ENCODE measurements at places on chromosomes 1 and 21. TPM values are rescaled to one million over a fixed set of nuclear protein-coding genes. Genes with fewer than 3 reads are reported as not detected.

USH2A gene
- total RNA-seq = 2.3 TPM

IVL gene
- not detected for total RNA-seq

ASAP3 gene
- total RNA-seq = 47.3 TPM

TACSTD2 gene
- total RNA-seq = 0.25 TPM

ADAMTS1 gene
- 41.8 TPM for total RNA-seq

DNA sequence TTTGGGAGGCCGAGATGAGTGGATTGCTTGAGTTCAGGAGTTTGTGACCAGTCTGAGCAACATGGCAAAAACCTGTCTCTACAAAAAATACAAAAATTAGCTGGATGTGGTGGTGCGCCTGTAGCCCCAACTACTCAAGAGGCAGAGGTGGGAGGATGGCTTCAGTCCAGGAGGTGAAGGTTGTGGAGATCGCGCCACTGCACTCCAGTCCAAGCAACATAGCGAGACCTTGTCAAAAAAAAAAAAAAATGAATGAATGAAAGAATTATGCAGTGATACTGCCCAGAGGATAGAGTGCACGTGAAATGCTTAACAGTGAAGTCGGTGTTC is 429 bp upstream of the DPH2 start:
- no peak for DNase-seq

DNA sequence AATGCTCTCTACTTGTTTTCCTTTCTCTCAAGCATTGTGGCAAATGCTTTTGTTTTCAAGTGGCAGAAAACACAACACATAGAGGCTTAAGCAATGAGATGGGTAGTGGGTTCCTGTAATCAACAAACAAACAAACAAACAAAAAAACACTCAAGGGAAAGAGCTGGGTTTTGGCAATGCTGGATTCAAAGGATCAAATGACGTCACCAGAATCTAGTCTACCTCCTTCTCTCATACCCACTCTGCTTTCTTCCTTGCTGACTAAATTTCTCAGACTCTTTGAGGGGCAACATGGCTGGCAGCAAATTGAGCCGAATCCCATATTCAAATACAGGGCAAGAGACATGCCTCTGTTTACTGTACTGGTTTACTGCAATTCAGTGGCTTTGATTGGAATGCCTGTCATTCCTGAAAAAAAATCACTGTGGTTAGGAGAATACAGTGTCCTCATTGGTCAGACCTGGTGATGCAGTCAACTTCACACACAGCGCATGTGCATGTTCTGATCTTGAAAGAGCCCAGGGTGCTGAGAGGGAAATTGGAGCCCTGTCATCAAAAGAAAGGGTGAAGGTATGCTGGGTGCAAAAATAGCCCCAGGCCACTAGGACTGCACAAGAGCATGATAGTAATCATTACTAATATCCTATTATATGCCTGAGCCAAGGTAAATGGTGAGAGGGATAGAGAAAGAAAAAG is 356.2 kb downstream of the KCTD3 start:
- DNase-seq = no peak

DNA sequence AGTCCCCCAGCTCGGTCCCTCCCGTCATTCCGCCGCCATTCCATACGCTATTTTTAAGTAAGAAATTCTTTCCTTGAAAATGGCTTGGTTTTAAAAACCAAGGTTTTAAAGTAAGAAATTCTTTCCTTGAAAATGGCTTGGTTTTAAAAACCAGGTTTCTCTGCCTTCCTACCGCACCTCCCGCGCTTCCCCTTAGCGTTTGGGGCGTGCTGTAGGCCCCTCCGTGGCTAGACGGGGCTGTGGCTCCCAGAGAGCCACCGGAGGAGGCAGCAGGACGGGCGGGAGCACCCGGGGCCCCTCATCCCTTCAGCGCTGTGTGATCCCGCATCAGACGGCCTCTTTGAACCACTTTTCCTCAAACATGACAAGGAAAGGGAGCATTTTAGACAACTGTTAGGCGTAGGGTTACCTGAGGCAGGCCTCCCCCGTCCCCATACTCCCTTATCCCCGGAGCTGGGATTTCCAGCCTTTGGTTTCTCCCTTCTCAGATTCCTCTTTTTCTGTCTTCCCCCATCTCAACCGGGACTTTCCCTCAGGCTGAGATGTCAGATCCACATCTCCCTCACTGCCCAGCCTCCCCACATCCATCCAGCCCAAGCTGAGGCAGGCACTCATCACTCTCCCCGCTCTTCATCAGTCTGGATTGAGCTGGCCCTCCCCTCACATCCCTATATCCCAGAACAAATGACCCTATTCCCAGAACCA is 541 bp upstream of the CD58 start:
- peak; percentile 48 for DNase-seq

GRCh38 chr1:110176299-110176956 is 26.1 kb downstream of the SLC6A17 start:
- DNase-seq = peak; percentile 75

GRCh38 chr1:194167956-194168640 is 981.7 kb upstream of the B3GALT2 start:
- DNase-seq = no peak

DNA sequence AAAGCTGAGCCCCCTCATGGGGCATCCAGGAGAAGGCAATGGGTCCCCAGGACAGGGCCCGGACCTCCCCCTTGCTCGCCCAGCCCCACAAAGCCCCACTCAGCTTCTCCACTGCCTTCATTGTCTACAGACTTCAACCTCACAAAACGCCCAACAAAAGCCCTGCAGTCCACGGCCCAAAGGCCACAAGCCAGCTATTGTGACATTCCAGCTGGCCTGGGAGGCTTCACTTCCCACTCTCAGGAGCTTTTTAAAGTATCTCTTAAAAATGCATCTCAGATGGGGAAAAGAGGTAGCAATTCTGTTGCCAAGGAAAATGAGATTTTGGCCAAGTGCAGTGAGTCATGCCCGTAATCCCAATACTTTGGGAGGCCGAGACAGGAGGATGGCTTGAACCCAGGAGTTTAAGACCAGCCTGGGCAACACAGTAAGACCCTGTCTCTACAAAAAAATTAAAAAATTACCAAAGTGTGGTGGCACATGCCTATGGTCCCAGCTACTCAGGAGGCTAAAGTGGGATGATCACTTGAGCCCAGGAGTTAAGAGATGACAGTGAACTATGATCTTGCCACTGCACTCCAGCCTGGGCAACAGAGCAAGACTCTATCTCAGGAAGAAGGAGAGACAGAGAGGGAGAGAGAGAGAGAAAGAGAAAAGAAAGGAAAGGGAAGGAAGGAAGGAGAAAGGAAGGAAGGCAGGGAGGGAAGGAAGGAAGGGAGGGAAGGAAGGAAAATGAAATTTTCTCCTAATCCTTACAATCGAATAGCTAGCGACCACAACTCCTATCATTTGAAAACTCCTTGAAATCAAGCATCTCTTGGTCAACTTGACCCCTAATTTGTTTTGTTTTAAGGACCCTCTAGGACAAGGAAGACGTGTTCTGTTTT is 31.4 kb upstream of the TARDBP start:
- DNase-seq = peak; percentile 58

- peak; percentile 99 for DNase-seq
Observed at GRCh38 chr1:244864253-244865027, at the start of gene HNRNPU. TSS of gene HNRNPU (minus strand) at chr1:244864543. CDS start at chr1:244864307, 236 bp downstream.

DNA sequence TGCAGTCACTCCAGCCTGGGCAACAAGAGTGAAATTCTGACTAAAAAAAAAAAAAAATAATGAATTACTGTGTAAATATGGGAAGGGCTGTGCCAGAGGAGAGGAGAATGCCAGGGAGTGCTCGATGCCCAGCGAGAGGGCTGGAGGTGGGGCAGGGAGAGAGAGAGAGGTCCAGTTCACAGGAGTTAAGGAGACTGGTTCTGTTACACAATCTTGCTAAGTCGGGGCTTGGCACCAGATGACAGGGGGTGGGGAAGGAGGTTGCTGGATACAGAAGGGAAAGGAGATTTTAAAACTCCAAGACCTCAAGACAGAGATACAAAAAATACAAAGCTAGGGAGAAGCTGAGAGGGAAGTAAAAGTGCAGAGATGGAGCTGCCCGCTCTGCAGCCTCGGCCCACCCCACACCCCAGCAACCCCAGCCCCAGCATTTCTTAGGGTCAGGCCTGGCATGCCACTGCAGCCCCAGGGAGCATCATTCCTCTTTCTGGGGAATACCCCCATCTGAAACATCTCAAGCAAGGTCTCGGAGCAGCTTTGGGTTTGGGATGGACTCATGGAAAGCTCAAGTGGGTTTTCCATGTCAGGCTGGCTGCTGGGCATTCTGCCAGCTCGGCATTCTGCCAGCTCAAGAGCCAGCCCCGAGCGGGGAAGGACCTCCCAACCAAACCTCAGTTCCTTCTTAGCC is 991 bp downstream of the SELENBP1 start:
- peak; percentile 83 for DNase-seq

GRCh38 chr1:207992677-207993236 is 81.8 kb upstream of the CD34 start:
- no peak for DNase-seq

GRCh38 chr1:32918179-32918578 is 17.0 kb upstream of the TMEM54 start:
- no peak for DNase-seq

GRCh38 chr1:15934211-15935055 is 41.5 kb downstream of the ZBTB17 start:
- DNase-seq = no peak

GRCh38 chr21:42117967-42118780 is 47.1 kb downstream of the UMODL1 start:
- no peak for DNase-seq

DNA sequence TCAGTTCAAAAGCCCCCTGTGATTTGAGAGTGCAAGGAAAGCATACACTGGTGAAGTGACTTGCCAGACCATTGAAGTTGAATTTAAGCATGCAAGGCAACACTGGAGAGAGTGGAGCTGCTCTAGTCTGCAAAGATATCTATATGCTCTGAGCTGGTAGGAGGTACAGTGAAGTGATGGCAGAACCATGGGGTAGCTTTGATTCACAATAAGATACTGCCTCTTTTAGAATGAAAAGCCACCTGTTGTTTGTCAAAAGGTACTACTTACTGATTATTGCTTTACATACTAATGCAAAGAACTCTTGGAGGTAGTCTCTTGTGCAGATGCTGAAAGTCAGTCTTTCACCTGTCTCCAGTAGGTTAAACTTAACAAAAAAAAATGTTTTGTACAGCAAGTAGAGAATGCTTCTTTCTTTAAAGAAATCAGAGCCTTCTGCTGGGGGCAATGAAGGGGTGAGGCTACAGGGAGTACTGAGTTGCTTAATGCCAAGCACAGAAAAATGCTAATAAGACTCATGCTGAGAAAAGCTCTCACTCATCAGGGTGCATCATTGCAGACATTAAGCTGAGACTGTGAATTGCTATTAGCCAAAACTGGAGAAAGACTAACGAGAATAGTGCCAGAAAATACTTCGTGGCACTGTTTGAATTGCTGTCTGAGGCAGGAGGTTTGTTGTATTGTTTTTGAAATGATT is 1150.5 kb upstream of the TMPRSS15 start:
- DNase-seq = no peak

DNA sequence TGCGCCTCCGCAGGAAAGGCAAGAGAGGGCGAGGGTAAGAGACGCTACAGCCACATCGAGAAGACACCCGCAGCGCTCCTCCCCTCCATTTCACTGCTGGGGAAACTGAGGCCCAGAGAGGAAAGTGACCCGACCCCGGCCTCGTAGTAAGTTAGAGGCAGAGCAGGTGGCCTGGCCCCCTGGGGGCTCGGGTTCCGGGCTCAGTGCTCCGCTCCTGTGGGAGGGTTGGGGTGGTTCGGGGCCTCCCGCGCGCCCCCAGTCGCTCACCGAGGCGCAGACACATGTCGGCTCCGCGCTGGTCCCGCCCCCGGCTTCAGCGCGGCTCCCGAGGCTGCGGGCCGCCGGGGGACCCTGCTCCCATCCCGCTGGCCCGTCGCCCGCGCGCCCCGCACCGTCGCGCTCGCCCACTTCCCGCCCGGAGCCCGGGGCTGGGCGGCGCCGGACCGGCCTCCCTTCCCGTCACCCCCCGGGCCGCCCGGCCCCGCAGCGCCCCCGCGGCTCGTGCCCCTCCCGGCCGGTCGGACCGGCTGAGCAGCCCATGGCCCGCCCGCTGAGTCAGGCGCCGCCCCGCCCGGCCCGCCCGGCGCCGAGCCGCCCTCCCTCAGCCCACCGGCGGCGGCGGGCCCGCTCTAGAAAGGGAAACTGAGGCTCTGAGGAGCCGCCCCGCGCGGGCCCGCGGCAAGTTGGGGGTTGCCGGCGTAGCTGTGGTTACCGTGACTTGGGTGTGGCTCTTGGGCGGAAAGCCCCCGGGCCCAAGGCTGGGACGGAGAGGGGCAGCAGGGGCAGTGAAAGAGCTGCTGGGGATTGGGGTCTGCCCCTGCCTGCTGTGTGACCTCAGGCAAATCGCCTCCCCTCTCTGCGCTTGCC is at the start of gene TMEM54:
TMEM54 (minus strand) TSS at position 434 of the 867 bp plus-strand sequence; CDS start at position 283, 151 bp downstream.
- peak; percentile 73 for DNase-seq

DNA sequence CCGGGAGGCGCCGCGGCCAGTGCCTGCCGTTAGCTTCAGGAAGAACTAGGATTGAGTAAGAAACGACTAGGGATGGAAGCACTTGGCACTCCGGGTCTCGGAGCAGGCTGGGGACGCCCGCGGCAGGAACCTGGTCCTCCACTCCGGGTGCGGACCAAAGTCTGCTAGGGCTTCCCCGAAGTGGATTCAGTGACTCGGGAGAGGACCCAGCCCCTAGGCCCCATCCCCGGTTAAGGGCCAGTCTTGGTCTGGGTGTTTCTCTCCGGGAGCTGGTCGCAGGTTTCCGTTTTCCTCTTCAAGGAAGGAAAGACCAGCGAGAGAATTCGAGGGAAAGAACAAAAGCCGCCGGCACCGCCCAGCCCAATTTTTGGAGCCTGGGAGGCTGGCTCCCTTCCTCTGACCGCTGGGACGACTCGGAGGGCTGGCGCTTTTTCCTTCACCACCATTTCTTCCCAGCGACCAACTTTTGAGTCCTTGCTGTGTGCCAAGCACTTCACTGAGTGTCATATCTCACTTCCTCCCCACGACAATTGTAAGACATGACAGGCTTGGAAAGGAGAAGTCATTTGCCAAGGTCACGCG is 16.8 kb upstream of the STMN1 start:
- DNase-seq = peak; percentile 57

DNA sequence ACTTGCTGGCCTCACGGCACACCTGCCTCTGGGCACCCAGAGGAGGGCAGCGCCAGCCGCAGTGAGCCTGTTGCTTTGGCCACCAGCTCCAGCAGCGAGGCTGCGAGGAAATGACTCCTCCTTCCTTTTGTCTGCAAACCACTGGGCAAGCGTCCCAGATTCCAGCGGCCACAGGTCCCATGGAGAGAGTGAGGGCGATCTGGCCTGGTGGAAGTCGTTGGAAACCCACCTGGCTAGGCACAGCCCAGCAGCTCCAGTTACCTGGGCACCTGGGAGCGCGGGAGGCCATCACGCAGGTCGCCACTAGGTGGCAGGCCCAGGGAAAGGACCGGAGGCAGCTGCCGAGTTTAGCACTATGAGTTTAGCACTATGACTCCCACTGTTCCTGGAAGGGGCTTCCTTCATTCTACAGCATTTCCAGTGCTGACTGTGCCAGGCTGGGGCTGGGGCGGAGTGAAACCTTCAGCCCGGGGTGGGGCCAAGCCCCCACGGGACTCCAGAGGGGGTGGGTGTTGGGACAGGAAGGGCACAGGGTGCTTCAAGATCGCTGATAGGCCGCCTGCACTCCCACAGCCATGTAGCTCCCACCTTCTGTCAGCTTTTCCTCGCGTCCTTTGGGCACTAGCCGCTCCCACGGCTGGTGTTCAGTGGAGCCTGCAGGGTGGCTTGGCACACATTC is 1.1 kb upstream of the ESPN start:
- DNase-seq = peak; percentile 44

All from left ventricle myocardium superior (tissue), 1 donor.